ENCODE measurements at places on chromosomes 11 and 22.

GRCh38 chr11:27916541-27917100 lies 191.3 kb downstream of the KIF18A start:
- peak; percentile 21 for DNase-seq

DNA sequence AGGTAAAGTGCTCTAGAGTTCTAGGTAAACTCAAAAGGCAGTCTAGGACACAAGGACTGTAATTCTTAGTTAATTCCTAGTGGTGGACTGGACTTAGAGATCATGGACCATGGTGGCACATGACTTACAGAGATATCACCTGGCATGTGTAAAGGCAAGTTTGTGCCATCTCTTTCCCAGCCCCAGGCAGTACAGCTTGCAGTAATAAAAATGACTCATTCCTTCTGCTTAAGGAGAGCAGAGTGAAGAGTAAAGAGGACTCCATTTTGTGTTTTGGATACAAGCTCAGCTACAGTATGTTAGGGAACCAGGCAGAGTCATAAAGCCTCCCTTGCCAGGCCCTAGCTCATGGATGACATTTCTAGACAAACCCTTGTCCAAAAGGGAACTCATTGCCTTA lies 629.9 kb downstream of the JRKL start:
- no peak for DNase-seq

DNA sequence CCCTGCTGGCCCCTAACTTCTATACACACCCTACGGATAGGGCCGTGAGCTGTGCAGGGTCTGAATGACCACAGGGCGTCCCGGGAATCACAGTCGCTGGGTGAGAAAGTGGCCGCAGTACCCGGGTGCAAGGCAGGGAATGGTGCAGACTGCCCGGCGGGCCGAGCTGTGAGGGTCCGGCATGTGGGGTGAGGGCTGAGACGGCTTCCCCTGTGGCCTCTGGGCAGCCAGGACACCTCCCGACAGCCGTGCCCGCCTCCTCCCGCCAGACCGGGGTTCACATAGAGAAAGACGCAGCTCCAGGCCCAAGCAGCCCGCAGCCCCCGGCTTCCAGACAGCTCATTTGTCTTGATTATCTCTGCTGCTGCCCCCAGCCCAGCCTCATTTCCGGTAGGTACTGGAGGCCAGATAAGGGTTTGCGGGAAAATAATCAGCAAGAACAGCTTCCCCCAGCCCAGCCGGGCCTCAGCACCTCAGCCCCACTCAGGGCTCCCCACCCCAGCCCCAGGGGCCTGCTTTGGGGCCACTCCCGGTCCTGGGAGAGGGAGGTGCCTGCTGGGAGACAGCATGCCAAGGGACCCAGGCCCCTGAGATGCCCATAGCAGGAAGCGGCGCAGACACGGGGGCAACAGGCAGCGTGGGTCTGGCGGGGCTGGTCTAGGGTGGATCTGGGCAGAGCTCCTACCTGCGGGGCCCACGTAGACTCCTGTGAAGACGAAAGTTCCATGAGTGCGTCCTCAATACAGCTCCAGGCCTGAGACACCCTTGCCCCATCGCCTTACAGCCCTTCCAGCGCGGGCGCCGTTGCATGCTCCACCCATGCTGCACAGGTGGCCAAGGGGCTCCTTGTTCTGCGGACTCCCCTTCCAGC lies 123.1 kb downstream of the BRD1 start:
- DNase-seq, result no peak

GRCh38 chr11:70270877-70271648 lies 573 bp downstream of the PPFIA1 start:
- DNase-seq, result peak; percentile 75

DNA sequence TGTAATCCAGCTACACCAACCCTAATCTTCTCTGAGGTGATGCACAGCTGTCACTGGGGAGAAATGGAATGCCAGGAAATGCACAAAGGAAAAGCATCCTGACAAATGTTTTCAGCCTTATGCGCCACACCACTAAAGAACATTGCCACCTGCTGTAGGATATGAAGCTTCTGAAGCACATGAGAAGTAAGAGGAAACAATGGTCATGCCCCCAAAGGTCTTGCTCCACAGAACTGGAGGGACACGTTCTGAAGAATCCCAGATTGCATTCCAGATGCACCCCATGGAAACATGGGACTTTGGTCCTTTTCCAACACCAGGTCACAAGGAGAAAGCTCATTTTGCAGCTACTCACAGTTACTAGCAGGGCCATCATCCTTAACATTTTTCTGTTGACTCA lies 48.7 kb upstream of the ZBED5 start:
- DNase-seq, result no peak

DNA sequence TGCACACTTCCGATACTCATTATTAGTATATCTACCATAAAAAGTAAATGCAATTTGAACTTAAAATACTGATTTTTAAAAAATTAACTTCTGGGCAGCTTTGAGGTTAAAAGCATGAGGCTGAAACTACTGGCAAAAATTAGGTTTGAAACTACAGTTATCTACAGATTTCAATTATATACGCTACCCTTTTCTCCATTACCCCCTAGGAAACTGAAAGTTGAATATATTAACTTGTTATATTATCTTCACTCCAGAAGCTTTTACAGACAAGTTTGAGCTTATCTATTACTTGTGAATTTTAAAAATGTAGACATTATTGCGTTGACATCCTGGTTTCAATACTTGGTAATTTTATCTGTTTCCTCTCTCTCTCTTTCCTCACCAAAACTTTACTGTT lies 96.7 kb upstream of the DDI1 start:
- DNase-seq, result no peak

DNA sequence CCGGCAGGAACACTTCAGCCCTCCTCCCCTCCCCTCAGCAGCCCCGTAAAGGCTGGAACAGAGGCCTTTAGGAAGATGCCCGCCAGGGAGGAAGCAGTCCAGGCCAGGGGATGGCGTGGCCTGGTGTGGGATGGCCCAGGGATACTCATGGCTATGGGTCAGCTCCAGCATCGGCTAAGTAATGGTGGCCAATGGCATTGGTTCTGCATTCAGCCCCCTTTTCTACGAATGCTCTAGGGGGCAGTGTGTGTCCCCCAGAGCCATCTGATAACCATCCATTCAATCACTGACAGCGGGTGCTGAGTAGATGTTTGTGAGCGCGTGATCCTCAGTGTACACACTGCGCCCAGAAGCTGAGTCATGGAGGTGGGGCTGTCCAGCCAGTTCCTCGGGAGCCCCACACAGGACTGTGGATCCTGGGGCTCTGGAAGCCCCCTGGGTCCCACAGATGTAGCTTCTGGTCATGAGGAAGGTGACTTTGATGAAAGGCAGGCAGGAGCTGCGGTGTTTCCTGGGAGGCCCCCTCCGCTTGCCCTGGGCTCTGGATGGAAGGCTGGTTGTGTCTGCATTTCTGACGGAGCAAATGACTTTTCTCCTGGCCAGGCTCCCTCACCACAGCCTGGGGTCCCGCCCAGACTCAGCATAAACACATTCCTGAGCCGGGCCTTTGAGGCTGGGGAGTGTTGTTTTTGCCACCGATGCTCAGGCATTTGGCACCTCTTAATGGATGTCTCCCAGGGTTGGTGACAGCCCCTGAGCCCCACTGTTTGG lies 46.5 kb downstream of the FBLN1 start:
- no peak for DNase-seq

DNA sequence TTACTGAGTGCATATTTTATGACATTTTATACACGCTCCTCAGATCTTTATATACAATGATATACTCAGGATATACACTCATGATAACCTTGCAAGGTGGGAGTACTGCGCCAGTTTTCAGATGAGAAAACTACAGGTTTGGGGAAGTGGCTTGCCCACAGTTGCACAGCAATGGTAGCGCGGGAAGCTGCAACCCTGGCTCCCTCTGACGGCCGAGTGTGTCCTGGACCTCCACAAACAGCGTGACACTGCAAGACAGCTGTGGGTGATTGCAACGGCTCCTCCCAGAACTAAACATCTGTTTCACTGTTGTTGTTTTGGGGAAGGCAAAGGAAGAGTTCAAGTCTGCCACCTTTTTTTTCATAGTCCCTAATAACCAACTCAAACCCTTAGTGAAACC lies 47.0 kb downstream of the PACSIN2 start:
- peak; percentile 66 for DNase-seq

GRCh38 chr11:122440811-122441665 lies 214.5 kb upstream of the UBASH3B start:
- no peak for DNase-seq

- DNase-seq, result no peak
Observed at GRCh38 chr22:46351131-46351735, 15.7 kb downstream of the TRMU start.

DNA sequence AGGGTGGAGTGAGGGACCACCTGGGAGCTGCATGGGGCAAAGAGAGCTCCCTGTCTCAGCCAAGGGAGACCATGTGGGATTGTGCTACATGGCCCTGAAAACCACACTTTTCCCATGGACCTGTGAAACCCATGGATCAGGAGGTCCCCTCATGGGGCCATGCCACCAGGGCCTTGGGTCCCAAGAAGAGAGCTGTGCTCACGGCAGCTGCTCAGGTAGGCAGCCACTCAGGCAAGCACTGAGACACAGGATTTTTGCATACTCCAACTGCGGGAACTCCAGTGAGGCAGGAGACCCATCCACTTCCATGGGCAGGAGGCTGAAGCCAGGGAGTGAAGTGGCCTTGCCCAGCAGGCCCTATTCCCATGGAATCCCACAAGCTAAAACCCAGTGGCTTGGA lies 190.0 kb downstream of the KCNA4 start:
- no peak for DNase-seq

GRCh38 chr11:79244798-79245197 lies 196.0 kb downstream of the TENM4 start:
- DNase-seq, result no peak

- DNase-seq, result no peak
Observed at GRCh38 chr11:128476729-128477128, 110.6 kb downstream of the ETS1 start.

DNA sequence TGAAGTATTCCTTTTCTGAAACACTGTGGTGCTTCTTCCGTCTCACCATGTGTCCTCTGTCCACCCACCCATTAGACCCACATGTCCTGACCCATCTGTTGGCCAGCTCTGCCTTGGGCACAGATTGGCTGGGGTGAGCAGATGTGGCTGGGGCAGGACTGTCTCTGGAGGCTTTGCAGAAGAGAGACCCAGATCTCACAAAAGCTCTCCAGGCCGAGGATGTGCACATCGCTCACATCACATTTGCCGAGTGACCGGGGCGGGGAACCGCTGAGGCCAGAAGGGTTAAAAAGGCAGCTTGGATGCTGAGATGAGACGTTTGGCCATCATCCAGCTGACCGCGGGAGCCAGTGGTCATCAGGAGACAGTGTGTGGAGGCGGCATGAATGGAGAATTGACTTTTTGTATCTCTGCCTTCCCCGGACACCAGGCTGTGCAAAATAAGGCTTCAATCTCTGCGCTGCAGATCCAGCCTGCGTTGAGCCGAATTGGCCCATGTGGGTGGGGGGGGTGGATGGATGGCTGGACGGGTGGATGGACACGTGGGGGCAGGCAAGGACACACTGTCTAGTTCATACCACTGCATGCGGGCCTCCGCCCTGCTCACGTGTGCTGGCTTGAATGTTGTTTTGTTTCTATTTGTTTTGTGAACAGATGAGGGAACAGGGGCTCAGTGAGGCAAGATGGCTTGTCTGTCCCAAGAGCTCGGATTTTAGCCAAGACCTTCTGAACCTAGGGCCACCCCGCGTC lies 6.1 kb downstream of the IFITM10 start:
- no peak for DNase-seq

DNA sequence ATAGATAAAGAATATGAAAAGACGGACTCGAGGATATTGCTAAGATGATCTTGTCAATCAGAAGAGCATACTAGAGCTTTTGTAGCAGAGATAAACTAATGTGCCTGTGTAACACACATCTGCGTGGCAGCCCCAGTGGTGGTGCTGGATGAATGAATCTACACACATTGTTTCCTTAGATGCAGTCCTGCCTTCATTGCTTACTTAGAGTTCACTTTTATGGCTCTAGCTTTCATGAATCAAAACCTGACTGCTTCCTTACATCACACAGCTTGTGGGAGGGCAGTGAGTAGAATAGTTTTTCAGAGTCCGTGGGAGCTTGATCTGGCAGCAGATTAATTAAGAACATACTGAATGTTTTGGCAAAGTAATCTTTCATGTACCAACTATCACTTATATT lies 83.7 kb downstream of the EXT2 start:
- DNase-seq, result no peak

- DNase-seq, result no peak
Observed at GRCh38 chr22:25053153-25053805, 100.8 kb downstream of the KIAA1671 start.

- no peak for DNase-seq
Observed at GRCh38 chr11:122226810-122227379, 110.9 kb upstream of the BLID start.

GRCh38 chr11:125068368-125068767 lies 5.3 kb downstream of the SLC37A2 start:
- no peak for DNase-seq

- no peak for DNase-seq
Observed at GRCh38 chr11:34065505-34066203, 14.1 kb downstream of the CAPRIN1 start.

DNA sequence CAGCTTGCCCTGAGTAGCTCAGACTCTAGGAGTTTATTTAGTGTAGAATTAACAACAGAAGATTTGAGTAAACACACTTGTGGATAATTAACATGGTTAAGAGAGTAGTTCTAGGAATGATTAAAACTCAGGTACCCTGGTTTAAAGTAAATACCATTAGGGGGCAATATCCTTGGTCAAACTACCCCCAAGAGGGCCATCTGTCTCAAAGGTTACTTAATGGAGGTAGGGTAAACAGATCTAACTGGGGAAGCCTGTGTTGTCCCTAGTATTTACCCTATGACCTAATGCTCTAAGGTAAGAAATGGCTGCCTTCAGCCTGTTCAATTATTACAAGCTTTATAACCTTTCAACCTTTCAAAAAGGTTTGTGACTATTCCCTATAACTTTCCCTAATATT lies 10.6 kb upstream of the GLYATL1 start:
- DNase-seq, result no peak

DNA sequence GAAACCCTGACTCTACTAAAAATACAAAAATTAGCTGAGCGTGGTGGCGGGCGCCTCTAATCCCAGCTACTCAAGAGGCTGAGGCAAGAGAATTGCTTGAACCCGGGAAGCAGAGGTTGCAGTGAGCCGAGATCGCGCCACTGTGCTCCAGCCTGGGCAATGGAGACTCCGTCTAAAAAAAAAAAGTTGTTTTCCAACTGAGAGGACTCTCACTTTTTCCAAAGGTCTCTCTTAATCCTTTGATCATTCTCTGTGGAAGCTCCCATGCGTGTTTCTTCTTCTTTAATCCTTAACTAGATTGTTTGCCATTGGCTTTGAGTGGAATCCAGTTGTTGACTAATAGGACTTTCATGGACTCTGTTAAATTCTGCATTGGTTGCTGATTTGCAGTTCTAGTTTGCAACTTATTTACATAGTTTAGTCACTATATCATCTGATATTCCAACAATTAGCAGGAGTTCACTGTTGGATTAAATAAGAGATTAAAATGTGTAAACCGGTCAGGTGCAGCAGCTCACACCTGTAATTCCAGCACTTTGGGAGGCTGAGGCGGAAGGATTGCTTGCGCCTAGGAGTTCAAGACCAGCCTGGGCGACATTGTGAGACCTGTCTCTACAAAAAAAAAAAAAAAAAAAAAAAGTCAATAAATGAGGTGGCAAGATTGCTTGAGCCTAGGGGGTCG lies 79.7 kb downstream of the C22orf31 start:
- DNase-seq, result no peak

All from GM13976 (cell line).